Colonic mucosa (tissue), 4 donors: ENCODE measurements at places on chromosomes 7 and 10. TPM values are rescaled to one million over a fixed set of nuclear protein-coding genes. Genes with fewer than 3 reads are reported as not detected.

The CYP2W1 gene
- 4.5 TPM for total RNA-seq

The IL6 gene
- not detected for total RNA-seq

GRCh38 chr7:50330696-50331095, 26.2 kb downstream of the IKZF1 start:
- DNase-seq = no peak

DNA sequence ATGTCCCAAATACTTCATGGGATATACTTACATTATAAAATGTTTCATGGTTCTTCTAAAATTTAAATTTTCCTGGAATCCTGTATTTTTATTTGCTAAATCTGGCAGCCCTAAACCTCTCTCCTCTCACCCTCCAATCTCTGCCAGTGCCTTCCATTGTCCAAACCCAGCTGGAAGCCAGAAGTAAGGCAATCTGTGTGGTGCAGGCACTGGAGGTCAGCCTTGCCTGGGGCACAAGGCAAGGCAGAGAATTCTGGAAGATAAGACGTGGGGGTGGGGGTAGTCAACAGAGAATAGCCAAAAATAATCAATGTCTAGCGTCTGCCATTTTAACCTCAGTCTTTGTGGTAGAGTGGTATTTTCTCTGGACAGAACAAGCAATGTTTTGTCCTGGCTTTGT, 381.7 kb downstream of the GPAM start:
- DNase-seq = no peak

The HMX3 gene
- 0.35 TPM for total RNA-seq

GRCh38 chr7:37068902-37069301, 344.6 kb upstream of the AOAH start:
- DNase-seq = no peak

DNA sequence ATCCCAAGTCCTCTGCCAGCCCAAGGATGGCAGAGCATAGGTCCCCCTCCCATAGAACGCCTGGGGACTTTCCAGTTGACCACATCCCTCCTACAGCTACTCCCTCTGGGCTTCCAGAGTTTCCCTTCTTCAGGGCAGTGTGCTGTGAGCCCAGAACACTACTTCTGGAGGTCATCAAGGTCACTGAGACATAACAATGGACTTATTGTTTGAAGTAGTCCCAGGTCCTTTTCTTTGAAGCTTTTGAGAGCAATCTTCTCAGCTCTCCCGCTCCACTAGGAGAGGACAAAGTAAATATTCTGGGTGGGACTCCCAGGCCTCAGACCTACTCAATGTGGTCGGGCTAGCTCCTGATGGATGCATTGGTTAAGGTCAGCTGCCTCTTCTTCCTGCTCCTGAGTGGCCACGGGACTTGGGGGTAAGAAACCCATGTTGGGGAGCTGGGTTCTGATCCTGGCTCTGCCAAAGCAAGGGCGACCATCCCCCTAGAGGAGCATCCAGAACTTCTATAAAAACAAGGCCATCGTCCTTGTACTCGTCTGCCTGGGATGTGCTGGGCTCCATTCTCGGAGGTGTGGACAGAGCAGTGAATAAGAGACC, 83.5 kb upstream of the DDC start:
- no peak for DNase-seq

DNA sequence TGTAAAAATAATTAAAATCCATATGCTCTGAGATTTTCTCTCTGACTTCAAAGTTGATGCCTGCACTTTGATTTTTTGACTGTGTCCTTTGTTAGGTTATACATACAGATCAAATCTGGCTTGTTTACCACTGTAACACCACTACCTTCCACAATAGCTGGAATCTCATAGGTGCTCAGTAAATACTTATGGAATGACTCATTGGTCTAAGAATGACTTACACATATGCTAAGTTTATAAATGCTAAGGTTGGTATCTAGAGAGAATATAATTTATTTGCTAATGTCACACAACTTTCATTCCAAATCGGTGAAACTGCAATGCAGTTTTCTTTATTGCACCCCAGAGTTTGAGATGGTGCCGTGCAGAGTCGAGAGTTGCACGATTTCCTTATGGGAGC, 578.5 kb downstream of the SH2D4B start:
- DNase-seq = no peak

GRCh38 chr10:36676321-36676720, 449.1 kb upstream of the ANKRD30A start:
- DNase-seq = no peak

DNA sequence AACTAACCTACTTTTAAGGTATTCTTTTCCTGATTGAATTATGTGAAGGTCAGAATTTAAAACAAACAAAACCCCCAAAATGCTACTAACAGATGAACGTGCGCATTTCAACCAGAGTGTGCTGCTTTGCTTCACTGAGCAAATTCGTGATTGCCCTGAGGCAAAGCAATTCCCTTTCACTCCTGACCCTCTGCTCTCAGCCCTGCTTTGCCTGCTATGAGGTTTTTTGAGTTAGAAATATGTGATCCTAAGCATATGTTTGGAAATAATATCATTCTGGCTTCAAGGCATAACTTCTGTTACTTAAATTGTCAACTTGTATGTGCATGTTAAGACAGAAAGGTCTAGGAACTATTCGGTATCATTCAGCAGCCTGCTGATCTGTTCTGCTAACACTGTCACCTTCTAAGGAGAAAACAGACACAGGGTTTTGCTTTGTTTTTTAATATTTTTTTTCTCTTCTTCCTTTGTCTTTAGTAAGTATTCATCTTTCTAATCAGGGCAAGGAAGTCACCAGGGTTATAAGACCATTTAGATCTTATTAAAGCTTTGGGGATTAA, 124.2 kb downstream of the GNAT3 start:
- DNase-seq = no peak

DNA sequence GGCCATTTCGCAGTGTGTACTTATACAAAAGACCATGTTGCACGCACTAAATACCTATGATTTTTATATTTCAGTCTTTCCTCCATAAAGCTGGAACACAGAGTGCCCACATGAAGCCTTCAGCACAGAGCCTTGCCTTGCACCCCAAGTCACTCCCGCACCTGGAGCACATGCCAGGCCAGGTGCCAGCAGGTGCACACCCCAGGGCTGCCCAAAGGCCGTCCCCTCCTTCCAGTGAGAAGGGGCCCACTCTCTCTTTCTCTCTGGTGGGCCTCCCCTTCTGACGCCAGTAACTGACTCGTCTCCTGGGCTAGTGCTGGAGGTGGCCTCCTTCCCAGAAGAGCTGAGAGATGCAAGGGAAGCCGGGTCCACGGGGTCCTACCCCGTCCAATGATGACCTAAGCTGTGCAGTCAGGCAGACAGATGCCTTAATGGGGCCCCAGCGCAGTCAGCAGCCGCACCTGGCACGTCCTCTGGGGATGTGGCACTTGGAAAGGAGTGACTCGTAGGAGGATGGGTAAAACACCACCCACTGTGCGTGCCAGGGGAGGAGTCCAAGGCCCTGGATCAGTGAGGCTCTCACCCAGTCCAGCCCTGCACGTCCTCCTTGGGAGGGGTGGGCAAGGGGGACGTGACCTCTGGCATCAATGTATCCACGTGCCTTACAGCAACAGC, 17.7 kb upstream of the SHH start:
- DNase-seq = no peak

GRCh38 chr10:128032466-128032865, 93.8 kb downstream of the MKI67 start:
- no peak for DNase-seq

GRCh38 chr10:51235865-51236264, 161.6 kb downstream of the PRKG1 start:
- no peak for DNase-seq

The TRPV5 gene
- not detected for total RNA-seq

DNA sequence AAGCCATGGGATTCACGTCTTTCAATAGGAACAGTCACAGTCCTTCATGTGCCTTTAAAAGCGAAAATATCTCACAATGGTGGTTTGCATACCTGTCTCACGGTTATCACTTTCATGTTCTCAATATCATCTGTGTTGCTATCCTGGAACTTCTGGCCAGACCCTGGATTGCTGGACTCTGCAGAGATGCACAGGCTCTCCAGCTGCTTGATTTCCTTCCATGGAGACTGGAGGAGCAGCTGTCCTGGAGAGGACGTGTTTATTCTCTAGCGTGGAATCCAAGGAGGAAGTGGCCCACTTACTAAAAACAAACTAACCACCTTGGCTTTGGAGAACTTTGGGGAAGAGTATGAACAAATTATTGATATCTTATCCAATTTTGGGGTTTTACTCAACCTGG, 16.5 kb downstream of the BTBD16 start:
- DNase-seq = no peak

DNA sequence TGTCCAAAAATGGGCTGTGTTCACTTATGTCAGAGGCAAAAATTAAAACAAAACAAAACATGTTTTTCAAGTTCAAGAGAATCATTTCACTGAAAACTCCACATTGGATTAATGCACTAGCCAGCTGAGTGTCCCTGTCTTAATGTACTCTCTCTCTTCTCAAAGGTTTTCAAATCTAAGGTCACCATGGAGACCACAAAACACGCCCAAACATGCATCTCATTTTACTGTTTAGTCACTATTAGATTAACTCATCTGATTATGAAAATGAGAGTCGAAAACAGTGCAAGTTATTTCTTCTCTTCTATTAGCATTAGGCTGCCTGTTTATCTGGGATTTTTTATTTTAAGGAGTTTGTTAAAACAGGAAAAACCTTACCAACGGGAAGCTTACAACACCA, 70.8 kb upstream of the ASAH2 start:
- no peak for DNase-seq

The ADGRA1 gene
- total RNA-seq = not detected

GRCh38 chr7:103632972-103633371, 187.0 kb upstream of the SLC26A5 start:
- DNase-seq = no peak

- no peak for DNase-seq
These were observed 167.8 kb upstream of the ITGB1 start for GRCh38 chr10:33125522-33126517.

The BICC1 gene
- total RNA-seq = 1.3 TPM

- no peak for DNase-seq
These were observed 6.8 kb downstream of the ORAI2 start for GRCh38 chr7:102439963-102440795.

- no peak for DNase-seq
These were observed 37.4 kb downstream of the VKORC1L1 start for GRCh38 chr7:65910237-65910636.

DNA sequence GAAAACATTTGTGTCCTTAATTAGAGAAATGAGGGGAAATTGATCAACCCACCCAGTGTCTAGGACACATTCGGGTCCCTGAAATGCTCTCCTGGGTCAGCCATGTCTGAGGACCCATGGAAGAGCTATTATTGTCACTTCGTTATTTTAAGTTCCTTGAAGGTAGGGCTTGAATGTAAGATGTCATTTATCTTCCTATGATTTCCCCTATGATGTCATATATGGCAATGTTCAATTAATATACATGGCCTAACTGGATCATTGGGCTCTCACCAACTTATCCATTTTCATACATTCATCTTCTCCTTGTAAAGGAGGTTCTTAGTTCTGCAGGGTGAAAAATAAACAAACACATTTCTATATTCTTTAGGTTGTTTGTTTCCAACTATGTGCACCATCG, 113.0 kb upstream of the FAM171A1 start:
- no peak for DNase-seq

DNA sequence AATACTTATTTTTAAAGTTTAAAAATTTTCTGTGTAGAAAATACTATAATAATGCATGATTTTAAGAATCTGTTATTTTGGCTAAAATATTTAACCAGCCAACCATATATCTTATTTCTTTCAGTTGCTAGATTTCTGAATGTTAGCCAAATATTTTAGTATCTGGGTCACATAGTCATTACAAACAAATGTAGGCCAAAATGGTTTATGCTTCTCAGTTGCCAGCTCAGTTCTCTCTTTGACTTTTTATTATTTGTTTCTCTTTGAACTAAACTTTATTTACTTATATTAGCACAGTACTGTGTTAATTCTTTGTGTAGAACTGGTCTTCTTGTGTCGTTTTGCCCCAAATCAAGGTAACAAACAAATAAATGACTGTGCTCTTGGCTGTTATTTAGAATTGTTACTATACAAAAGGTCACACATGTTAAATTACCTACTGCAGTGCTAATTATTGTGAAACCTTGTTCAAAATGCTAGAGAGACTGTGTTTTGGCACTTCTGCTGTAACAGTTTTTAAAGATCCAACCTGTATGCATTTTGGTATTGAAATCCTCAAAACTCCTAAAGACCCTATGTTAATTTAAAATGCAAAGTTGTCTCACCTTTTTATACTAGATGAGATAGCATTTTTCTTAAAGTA, 39.8 kb downstream of the ZEB1 start:
- no peak for DNase-seq

The APBB1IP gene
- total RNA-seq = 2.1 TPM

DNA sequence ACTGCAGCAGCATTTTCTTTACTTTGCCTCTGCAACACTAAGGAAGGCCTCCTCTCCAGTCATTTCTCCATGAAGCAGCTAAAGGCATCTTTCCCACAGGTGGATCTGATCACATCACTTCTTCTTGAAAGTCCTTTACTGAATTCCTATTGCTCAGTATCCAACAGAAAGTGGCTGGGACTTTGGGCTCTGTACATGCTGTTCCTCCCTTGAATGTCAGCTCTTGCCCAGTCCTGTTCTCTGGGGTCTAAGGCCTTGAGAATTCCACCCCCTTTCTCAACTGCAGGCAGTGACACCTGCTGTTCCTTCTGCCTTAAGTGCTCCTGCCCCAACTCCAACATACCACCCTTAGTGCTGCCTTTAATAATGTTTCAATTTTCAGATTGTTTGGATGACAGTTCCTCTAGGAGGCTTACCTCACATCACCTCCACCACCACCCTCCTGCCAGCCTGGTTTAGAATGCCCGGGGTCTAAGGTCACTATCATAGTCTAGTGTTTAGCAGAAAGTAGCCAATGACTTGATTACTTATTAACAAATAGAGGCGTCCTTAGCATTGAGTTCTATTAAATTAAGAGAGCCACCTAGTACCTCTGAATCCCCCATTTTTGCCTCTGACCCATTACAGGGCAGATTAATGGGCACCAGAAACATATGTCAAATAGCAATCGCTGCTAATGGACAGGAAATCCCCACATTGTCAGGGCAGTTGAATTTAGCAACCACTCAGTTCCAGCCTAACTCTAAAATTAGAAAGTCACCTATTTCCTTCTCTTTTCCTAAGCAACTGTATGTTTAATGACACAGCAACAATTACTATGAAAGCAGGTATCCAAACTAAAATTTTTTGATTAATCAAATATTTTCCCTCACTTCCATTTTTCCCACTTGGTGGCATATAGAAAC, 11.4 kb downstream of the INHBA start:
- no peak for DNase-seq

The TIMM23B gene
- total RNA-seq = 7.7 TPM

DNA sequence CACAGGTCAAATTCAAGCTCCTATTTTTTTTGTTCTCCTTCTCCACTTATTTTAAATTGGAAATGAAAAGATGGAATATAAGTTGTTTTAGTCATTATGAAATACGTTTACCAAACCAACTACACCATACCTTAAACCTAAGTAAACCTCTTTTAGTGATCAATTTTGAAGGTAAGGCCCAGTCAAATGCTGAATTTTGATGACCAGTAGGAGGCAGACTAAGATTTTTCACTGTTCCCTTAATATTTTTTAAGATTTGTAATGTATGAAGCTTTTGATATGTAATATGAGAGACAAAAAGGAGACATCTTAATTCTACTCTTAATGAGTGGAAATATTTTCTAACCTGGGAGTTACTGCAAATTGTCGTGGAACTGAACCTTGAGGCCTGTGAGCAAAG, 311.6 kb downstream of the EXOC4 start:
- no peak for DNase-seq

- DNase-seq = no peak
These were observed 661.1 kb downstream of the PCDH15 start for GRCh38 chr10:54139819-54140428.

GRCh38 chr10:30747633-30748032, 118.1 kb upstream of the LYZL2 start:
- no peak for DNase-seq
